Activated CD8-positive, alpha-beta memory T cell treated with anti-CD3 and anti-CD28 coated beads for 1 hour (primary cell): ENCODE measurements at places on chromosomes 4 and X.

DNA sequence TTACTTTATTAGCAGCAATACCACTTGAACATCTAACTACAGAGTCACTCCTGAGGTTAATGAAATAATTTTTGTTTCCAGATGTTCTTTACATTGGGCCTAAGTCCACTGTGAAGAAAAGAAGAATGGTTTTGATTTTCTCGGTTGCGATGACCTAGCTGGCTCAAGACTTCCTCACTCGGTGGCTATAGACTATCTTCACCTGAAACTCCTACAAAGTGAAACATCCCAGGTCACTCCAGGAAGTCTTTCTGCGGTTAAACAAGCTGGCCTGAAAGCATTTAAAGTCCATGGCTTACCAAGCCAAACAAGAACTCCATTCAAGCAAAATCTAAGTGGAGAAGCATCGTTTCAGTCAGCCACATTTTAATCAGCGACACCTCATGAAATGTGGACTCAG lies 13.7 kb upstream of the SORBS2 start:
- no peak for DNase-seq

GRCh38 chr4:15776871-15777648 lies 1.1 kb upstream of the CD38 start:
- no peak for DNase-seq

DNA sequence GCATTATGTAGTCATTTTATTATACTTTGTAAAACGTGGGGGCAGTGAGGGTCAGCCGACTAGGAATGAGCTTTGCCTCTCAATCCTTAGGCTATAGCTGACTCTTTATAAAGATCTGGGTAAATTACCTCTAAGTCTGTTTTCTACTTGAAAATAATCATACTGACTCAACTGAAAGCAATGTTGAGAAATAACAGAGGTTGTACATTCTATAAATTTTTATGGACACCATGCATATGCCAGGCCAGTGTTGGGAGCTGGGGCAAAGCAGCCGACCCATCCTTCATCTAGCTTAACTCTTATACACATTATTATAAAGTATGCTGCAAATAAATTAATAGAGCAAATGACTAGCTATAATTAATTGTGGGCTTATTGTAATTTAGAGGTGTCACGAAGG lies 2.2 kb upstream of the DCUN1D4 start:
- no peak for DNase-seq

GRCh38 chrX:118000518-118000917 lies 116.1 kb downstream of the KLHL13 start:
- no peak for DNase-seq

DNA sequence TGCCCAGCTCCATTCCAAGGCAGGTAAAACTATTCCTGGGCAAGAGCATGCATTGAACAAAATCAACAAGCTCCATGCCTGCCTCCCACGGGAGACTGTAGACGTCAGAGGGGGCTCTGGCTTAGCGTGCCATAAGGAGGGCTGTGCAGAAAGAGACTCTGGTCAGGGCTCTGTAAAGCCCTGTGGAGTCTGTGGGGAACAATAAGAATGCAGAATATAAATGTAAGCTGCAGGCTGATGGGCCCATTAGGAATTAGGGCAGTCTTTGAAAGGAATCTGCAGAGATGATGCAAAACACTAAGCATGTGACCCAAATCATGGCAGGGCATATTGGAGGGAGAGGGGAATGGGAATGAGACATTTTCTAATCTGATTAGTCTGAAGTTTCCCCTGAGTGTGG lies 170.3 kb downstream of the EFHC2 start:
- DNase-seq: no peak

DNA sequence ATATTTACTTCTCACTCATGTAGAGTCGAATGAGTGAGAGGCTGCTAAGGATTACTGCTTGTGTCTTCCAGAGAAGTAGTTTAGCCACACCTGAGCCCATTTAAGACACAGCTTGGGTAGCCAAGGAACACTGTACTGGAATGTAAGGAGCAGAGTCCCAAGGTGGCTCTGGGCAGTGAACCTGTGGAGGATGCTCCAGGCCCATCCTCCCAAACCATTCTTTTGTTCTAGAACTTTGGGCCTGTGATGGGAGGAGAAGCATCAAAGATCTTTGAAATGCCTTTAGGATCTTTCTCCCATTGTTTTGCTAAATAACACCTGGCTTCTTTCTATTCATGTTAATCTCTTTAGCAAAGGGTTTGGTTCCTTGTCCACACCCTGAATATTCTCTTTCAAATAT lies 162.2 kb downstream of the KLHL4 start:
- DNase-seq: no peak

GRCh38 chr4:52173470-52174045 lies 122.5 kb downstream of the SPATA18 start:
- DNase-seq: no peak

GRCh38 chrX:32155044-32155638 lies 1056.2 kb downstream of the DMD start:
- no peak for DNase-seq

DNA sequence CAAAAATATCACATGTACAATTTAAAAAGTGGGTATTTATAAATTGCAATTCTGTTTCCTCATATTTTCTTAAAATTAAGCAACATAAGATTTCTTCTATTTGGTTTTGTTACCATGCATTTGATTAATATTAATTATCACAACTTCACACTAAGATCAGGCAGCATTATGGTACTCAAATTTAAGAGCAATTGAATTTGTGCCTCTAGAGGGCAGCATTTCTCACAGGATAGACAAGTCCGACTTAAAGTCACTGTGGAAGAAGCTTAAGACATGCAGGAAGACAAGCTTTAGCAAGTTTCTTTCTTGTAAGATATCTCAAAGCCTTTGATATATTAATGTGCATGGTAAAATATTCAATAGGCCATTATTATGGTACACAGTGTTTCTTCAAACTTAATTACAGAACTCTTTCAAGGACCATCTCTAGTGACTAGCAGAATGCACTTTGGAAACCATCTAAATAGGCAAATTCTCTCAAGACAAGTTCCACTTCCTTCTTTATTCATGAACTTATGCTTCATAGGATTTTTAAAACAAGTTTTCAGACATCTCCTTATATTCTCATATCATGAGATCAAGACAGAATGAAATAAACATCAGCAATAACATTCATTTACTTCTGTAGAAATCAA lies 35.0 kb downstream of the FBXW7 start:
- peak; percentile 10 for DNase-seq

DNA sequence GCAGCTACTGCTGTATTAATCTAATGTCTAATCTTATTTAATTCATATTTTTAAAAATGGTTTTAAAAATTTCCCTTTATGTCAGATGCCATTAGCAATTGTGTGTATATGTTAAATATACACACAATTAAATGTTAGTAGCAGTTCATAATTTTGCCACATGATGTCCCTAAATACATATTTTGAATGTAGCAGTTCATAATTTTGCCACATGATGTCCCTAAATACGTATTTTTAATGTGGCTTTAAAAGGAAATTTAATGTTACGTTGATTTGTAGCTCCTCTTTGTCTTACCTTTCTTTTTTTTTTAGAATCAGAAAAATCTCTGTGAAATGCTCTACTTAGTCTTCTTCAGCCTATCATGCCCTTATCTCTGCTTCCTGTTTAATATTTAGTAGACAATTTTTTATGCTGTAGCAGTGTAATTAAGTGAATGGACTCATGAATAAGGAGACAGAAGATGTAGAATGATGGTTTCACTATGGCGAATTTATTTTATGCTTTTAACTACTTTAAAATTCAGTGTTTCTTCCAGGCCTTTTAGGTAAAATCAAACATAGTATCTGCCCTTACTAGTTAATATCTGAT lies 26.1 kb downstream of the RBM46 start:
- no peak for DNase-seq

DNA sequence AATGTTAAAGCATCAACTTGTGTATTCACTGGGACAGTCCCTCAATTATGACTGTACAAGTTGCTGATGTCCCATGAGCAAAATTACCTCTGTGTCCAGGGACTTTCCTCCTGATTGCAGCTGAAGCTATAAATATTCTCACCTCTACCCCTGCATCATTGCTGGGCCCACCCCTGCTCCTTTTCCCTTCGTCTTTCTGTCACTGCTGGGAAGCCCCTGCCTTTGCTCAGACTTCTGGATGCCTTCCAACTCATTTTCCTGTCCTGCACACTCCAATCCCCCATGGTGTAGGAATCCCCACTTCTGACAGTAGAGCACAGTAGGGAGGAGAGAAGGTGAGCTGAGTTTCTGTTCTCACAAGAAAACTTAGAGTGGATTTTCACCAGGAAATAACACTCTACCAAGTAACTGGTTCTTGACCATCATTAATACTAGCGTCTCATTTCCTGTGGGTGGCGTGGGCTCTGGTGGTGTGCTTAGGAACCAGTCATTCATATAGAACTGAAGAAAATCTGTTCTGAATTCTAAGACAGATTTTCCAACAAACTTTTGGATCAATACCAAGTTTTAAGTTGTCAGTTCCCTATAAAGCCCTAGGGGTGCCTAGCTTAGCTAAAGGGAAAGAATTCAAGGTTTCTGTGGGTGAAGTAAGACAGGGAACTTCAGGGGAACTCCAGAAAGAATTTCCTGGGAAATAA lies 136.2 kb upstream of the MED14 start:
- DNase-seq: no peak

DNA sequence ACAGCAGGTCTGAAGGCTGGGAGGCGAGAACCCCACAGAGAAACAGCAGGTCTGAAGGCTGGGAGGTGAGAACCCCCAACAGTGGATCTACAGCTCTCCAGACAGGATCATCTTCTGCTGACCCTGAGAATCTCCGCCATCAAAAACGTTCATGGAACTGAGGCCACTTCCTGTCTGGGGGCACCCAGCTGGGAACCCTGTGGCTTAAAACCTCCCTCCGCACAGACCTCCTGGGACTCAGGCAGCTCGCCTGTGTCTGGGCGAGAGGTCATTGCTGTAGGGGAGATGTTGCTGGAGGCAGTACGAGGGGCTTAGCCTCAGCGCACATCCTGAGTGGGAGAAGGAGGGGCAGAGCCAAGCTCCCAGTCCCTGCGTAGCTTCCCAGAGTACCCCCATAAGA lies 15.1 kb upstream of the CLDN24 start:
- DNase-seq: no peak

- no peak for DNase-seq
Measured at GRCh38 chr4:104967034-104967401, 179.7 kb upstream of the TET2 start.

GRCh38 chr4:10160281-10160856 lies 43.8 kb upstream of the WDR1 start:
- no peak for DNase-seq

DNA sequence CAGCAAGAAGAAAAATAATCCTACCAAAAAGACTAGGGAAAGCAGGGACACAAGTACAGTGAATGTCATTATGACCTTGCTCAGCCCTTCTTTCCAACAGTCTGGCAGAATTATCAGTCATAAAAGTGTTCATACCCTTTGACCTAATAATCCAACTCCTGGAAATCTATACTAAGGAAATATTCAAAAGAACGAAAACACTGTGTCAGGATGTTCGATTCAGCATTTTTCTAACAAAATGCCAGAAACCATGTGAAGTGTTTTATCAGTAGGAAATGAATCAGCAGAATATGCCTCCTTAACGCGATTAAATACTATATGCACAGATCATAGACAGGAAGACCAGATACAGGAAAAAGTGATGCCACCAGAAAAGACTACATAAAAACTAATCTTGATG lies 16.2 kb upstream of the S100G start:
- no peak for DNase-seq

GRCh38 chrX:100720301-100720700 lies 11.6 kb downstream of the SYTL4 start:
- no peak for DNase-seq

DNA sequence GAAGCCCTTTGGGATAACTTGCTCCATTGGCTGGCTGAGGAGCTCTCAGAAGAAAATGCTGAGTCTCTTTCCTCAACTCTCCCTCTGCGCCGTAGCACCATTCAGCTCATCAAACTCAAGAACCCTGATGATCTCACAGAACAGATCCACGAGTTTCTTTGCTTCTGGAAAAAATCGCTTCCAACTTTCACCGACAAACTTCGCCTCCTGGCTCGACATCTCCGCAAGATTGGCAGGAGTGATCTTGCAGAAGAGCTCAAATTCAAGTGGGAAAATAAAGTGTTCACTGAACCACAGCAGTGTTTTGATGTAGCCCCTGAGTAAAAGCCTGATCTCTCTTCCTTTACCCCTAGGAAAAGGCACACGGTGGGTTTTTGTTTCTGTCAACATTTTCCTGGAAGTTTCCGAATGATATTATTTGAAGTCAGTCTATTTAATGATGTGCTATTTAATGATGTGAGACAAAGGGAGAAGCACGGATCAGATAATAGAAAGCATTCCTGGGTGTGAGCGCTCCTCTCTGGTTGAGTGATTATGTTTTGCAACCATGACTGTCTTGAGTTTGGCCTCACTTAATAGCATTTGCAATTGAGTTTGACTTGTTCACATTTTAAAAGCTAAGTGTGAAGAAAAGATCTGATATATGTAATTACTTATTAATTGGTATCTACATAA lies 62.2 kb downstream of the DTHD1 start:
- DNase-seq: no peak

- no peak for DNase-seq
Measured at GRCh38 chr4:144985531-144985930, 112.5 kb downstream of the ANAPC10 start.

- no peak for DNase-seq
Measured at GRCh38 chr4:82524570-82525152, 37.1 kb downstream of the TMEM150C start.

- no peak for DNase-seq
Measured at GRCh38 chr4:54937501-54937900, 187.9 kb downstream of the KDR start.

DNA sequence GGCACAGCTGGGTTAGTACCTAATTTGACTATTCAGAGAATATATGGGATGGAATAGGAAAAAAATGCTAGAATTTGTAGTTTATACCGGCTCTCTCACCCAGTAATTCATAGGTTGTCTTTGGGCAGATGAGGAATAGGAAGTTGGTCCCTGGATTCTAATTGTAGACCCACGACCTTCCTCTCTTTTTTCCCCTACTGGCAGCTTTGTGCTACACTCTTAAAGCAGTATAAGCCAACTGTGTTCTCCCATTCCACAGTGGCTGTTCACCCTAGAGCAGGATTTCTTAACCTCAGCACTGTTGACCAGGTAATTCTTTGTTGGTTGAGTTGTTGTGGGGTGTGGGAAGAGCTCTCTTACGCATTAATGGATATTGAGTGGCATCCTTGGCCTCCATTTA lies 92.9 kb downstream of the FNIP2 start:
- DNase-seq: no peak
